Activated CD4-positive, alpha-beta T cell treated with anti-CD3 and anti-CD28 coated beads, Interleukin-2, amount 50 U/mL, for 1 hour (primary cell): ENCODE measurements at places on chromosomes 12 and 14.

DNA sequence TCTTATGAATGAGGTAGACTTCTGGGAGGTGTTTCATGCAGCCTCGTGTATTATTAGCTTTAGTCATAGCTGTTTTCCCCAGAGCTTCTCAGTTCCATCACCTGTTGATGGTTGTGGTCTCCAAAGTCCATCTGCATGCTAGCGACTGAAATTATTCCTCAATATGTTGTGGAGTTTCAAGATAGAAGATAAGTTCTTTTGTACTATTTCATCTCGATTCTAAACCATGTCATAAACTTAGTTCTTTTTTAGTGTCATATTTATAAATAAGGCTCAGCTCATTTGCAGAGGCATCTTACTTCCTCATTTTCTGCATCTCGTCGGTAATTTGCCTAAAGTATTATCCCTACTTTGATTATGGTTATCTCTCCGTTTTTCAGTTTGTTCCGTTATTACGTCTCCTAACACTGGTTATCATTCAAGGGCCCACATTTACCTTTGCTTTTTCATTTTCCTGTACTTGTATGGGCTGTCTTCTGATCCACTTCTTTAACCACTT is 119.1 kb downstream of the ITPR2 start:
- no peak for DNase-seq

DNA sequence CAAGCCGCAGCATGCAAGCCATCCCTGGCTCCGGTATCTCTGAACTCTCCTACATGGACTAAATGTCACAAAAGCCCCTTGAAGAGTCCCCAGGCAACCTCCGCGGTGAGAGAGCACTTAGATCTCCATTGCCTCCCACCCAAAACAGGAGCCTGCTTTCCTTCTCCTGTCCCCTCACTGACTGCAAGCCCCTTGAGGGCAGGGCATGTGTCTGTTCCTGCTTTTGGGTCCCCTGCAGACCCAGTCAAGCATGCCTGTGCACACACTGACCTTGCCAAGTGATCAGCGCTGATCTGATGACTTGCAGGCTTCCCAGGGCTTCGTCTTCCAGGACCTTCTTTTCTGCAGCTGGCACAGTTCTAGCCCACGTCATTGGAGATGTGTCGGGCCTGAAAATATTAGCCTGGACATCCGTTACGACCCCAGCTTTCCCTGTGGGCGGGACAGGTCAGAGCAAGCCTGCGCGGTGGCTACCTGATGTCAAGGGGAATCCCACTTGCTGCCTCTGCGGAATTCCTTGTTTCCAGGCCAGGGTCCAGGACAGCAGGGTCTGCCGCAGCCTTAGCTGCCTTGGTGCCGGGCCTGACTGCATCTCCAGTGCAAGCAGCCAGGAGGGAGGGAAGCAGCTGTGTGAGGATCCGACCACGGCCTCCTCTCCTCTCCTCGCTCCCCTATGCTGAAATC is 92.5 kb downstream of the FBXL14 start:
- no peak for DNase-seq

DNA sequence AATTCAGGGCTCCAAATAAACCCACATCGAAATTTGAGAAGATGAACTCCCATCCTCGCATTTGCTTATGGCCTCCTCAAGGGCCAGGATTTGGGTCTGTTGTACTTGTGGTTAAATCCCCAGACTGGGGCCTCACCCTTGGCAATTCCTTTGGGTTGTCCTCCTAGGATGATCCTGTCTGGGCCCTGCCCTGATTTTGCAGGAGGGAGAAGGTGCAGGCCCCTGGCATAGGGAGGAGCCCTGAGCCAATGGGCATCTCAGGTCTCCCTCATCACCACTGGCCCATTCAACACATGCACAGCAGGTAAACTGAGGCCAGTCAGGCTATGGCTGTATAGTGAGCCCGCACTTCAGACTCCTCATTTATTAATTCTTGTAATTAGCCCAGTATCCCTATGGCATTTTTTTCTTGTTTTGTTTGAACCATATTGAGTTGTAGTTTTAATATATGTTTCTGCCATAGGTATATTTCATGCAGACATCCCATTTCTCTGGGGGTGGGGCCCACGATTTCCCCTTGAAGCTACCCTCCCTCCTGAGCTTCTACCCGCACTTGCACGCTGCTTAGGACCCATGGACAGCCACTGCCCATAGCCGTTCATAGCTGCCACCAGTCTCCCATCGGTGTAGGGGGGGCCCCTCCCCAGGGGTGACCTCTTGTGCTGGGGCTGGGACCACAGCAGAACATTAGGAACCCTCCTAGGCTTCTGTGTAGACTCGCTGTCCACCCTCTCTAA is 67.1 kb upstream of the DDX11 start:
- DNase-seq = no peak

DNA sequence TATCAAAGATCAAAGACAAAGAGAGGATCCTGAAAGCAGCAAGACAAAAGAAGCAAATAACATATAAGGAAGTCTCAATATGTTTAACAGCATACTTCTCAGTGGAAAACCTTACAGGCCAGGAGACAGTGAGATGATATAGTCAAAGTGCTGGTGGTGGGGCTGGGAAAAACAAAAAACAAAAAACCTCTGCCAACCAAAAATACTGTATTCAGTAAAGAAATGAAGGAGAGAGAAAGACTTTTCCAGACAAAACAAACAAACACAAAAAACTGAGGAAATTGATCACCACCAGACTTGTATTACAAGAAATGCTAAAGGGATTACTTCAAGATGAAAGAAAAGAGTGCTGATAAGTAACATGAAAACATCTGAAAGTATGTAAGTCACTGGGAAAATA is 221.2 kb downstream of the ADGRD1 start:
- DNase-seq = no peak

DNA sequence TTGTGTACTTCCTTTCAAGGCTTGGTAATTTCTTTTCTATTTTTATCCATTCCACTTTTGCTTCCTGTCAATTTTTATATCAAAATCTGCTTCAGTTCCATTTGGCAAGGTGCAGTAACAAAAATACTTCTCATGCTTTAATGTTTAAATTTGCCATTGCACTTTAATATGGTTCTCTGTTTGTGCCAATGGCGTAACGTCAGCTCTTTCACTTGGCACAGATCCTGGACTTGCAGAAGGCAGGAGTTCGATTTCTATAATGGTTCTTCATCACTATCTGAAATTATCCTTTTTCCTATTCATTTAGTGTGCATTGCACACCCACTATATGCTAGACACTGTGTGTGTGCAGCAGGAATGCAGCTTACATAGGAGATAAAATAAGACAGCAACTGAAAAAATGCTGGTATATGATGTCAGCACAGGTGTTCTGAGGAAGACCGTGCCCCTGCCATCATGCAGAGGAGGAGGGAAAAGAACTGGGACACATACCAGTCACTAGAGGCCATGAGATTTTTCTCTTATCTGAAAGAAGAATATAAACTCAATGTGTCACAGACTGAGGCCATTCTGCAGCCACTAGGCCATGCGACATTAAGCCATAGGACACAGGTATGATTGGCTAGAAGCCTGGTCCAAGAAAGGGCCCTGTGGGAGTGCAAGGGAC is 298.2 kb downstream of the RPAP3 start:
- DNase-seq = no peak

- DNase-seq = no peak
Measured at GRCh38 chr12:85273381-85274314, 6.4 kb upstream of the ALX1 start.

DNA sequence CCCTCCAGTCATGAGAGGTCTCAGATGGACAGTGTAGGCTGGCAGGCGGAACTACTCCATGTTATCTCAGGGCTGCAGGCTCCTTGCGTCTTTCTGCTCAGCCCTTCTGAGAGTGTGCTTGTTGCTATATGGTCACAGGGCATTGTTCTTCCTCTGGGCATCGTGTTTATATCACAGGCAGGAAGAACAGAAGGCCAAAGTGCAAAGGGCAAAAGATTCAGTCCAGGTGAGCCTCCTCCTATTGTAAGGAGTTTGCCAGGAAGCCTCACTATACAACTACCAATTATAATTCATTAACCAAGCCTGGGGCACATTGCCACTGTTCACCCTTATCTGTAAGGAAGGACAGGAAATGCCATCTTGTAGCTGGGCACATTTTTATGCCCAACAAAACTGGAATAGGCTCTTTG is 195.5 kb upstream of the KITLG start:
- DNase-seq = no peak
